ENCODE measurements at places on chromosomes 12 and 14.

DNA sequence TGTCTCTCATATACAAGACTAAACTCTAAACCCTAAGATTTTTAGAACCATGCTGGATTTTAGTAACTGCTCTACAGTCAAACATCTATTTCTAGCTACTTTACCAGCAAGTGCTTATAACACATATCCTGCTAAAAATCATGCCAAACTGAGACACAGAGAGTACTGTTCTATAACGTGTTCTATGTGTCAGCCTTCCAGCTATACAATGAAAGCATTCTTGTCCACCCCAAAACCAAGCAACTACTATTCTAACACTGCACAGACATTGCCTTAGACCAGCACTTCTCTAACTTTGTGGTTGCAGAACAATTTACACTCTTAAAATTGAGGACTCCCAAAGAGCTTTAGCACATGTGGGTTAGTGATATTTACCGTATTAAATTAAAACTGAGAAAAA is 85.7 kb downstream of the SPPL3 start:
- no peak for DNase-seq

DNA sequence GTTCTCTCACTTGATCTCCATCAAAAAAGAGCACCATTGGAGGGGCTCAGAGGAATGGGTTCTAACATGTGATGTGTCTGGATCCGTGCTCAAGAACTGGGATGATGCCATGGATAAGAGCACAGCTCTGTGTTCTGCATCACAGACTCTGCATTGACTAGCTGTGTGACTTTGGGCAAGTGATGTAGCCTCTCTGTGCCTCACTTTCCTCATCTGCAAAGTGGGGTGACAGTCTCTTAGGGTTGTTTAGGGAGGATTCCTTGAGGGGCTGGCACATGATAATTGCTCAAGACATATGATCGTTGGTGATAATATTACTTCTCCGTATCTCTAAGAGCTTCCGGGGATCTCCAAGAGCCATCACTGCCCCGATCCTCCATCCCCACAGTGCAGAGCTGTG is 202.3 kb downstream of the CHST11 start:
- DNase-seq, result no peak

DNA sequence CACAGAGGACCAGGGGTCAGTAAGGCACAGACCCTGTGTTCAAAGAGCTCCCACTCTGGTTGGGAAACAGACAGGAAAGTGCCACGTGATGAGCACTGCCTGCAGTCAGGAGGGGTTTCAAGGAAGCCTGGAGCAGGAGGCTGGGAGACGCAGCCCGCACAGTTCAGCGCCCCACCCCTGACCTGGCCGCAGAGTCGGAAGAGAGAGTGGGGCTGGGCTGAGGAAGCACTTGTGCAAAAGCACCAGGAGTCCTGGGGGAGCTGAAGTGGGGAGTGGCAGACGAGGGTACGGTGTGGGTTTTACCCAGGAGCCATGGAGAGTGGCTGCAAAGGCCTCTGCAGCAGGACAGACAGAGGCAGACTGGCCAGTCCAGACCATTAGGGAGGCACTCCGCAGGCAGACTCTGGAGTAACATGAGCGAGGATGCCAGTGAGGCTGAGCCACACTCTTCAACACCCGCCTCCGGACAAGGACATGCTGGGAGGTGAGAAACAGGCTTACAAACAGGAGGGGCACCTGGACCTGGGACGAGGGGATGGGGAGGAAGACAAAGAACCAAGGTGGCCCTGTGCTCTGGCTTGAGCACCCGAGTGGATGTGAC is 85.7 kb upstream of the GPR68 start:
- no peak for DNase-seq

DNA sequence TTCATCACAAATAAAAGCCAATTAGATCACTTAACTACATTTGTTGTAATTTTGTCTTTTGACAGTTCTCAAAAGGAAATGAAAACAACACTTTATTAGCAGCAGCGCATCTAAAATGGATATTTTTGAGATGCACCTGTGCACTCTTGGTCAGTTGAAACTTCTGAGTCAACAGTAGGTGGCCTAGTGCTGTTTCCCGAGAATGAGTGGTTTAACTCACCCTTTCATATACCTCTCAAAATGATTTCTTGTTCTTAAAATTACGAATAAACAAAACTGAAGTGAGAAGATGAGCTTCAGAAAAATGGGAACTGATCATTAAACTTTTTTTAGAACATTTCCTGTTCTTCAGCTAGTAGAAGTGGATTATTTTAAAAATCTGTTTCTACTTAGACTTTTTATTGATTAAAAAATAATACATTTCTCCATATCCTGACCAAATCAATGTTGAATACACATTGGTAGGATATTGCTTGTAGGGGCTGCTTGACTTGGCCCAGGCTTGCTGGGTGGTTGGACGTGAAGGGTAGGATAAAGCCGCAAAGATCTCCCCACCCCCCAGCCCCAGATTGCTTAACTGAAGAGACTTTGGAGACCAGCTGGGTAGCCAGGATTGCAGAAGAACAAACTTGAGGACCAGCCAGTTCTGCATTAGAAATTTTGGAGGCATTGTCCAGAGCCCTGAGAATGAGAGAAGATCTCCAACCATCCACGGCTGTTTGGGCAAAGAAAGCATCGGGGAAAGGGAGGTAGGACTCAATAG is 22.3 kb upstream of the STK38L start:
- DNase-seq, result peak; percentile 73

GRCh38 chr12:66860752-66861750 is 182.2 kb upstream of the GRIP1 start:
- peak; percentile 69 for DNase-seq

GRCh38 chr12:23084236-23084995 is 459.4 kb downstream of the ETNK1 start:
- DNase-seq, result peak; percentile 9

DNA sequence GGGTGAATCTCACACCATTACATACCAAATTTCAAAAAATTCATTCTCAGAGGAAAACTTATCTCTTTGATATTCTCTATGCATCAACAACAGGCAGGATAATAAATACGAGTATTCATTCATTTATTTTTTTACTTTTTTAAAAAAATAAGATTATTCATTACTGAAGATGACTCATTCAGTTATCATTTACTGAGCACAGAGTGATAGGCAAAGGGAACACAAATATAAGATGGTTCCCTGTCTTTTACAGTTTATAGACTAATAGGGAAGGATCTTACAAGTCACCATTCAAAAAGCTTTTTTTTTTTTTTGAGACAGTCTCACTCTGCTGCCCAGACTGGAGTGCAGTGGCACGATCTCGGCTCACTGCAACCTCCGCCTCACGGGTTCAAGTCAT is 5.0 kb upstream of the PABPN1 start:
- DNase-seq, result no peak

GRCh38 chr12:45701296-45701695 is 28.2 kb upstream of the ARID2 start:
- no peak for DNase-seq

- no peak for DNase-seq
Observed at GRCh38 chr14:32808644-32809043, 130.0 kb upstream of the NPAS3 start.

DNA sequence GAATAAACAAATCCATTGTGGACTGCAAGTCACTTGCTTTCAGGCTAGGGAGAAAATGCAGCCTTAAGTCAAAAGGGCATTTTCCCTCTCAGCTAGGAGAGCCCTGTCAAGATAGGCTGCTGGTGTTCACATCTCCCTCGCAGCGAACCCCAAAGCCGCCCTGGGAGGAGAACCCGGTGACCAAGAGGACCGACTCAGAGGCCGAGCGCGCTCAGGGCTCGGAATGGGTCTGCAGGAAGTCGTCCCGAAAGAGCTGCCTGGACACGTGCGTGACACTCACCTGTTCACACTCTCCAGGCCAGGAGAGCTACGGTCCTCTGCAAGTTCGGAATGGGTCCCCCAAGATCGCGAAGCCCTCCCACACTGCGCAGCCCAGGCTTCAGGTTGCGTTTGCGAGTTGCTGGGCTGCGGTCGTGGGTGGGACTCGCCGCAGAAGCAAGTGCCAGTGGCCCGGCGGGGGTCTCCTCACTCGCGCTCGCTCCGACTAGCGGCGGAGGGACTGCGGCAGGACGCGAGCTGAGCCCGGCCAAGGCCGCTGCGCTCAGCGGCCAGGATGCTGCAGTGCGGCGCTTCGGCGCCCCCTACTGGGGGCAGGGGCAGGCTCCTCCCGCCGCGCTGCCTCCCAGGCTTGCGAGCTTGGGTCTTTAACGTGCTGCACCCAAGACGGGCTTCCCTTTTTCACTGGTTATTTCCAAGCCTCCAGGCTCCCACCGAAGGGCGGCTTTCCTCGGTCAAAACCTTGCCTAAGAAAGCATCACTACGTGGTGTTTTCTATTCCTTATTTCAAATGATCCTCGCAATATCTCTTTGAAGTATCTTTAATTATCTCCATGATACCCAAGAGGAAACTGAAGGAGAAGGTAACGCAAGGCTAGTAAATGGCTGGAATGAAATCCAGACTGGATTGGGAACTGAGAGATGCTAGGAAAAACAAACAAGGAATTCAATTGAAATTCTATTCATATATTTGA is at the start of gene RERG:
Gene RERG (minus strand): TSS at position 503 of the 971 bp plus-strand sequence. CDS start 3,928 bp downstream, outside the sequence.
- DNase-seq, result peak; percentile 82

DNA sequence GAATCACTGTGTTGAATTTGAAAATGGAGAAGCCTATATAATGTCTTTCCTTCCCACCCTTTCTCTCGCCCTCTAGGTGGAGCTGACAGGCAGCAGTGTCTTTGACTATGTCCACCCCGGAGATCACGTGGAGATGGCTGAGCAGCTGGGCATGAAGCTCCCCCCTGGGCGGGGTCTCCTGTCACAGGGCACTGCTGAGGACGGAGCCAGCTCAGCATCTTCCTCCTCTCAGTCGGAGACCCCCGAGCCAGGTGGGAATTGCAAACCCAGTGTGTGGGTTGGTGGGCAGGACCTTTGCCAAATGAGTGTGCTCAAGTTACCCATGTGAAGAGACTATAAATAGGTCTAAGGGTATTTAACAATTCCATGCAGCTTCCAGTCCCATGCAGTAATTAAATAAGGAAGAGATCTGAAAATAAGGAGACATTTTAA is 274.7 kb downstream of the EGLN3 start:
- peak; percentile 9 for DNase-seq

GRCh38 chr14:57863471-57863870 is 2.4 kb downstream of the SLC35F4 start:
- DNase-seq, result no peak

- DNase-seq, result peak; percentile 80
Observed at GRCh38 chr12:9741726-9742125, 8.8 kb upstream of the CLECL1 start.

DNA sequence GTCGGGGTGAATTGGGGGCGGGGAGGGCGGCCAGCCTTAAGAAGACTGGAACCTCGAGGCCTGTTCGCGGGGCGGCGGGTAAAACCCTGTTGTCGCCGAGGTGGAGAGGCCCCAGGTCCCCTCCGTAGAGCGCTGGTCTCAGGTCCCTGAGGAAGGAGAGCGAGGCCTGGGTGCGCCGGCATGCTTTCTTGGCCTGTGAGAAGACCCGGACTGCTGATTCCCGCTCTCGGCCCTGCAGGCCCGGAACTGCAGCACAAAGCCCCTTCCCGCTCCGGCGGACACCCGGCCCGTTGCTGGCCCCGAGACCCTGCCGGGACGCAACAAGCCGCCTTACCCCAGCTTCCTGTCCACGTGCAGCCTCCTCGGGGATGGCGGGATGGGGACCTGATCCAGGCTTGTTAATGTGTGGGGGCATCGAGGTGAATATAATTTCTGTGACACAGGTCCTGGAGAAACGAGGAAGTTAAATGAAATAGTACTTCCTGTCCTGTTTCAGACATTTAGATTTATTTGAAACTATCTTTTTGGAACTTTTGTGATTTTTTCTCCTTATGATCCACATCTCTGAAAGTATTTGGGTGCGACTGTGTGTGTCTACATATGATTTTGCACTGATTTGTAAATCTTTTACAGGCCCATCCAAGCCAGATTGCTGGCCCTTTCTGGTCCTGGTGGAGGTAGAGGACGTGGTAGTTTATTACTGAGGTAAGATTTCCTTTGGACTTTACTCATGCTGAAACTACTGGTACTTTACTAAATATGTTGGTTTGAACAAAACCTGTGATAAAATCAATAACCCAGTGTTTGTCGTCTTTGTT is 600 bp downstream of the PNN start:
- DNase-seq, result peak; percentile 31

- no peak for DNase-seq
Observed at GRCh38 chr12:92062539-92063493, 82.8 kb downstream of the BTG1 start.

- DNase-seq, result peak; percentile 40
Observed at GRCh38 chr12:115504306-115505290, 772.9 kb downstream of the MED13L start.

GRCh38 chr14:47674148-47674542 is 1.3 kb downstream of the MDGA2 start:
- DNase-seq, result peak; percentile 4

DNA sequence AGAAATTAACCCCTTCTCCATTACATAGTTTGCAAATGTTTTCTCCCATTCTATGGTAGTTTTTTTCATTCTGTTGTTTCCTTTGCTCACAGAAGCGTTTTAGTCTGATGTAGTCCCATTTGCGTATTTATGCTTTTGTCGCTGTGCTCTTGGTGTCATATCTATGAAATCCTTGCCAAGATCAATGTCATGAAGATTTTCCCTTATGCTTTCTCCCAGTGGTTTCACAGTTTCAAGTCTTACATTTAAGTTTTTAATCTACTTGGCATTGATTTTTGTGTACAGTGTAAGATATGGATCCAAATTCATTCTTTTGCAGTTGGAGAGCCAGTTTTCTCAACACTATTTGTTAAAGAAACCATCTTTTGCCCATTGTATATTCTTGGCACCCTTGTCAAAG is 357.6 kb downstream of the APAF1 start:
- no peak for DNase-seq

DNA sequence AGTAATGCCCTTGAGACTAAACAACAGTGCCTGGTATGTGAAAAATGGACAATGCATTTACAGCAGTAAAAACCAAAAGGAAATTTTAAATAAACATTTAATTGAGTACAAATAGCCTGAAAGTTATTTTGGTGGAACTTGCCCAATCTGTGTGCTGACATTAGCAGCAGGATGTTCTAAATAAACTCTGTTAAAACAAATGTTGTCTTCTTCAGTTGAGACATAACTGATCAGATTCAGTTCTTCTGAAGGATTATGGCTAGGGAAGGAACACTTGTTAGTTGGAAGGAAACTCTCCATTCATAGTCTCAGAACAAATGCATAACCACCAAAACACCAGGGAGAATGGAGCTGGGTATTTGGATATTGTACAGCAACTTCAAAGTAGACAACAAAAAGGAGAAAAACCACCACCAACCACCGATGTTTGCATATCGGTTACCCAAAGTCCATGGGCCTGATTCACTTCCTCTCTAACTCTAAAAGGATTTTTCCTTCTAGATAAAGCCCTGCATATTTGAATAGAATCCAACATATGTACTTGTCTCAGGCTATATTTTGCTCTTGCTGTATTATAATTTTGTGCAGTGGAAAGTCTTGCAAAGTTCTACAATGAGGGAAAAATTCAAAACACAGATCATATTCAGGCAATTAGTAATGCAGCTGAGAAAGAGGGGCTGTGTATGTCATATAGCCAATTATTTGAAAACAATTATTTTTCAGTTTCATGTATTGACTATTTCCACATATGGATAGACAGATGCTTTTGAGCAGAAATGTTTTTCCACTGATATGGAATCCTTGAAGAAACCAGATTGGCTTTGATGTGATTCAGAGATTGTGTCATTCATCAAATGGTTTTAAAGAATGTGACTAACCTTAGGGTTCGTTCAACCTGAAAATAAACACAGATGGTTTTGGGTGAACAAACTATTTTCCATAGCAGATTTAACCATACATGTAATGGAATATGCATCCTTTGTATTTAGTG is 152.2 kb upstream of the BMP4 start:
- no peak for DNase-seq

Measured in RPMI8226 (cell line).